ENCODE measurements at places on chromosomes 7 and 10.

DNA sequence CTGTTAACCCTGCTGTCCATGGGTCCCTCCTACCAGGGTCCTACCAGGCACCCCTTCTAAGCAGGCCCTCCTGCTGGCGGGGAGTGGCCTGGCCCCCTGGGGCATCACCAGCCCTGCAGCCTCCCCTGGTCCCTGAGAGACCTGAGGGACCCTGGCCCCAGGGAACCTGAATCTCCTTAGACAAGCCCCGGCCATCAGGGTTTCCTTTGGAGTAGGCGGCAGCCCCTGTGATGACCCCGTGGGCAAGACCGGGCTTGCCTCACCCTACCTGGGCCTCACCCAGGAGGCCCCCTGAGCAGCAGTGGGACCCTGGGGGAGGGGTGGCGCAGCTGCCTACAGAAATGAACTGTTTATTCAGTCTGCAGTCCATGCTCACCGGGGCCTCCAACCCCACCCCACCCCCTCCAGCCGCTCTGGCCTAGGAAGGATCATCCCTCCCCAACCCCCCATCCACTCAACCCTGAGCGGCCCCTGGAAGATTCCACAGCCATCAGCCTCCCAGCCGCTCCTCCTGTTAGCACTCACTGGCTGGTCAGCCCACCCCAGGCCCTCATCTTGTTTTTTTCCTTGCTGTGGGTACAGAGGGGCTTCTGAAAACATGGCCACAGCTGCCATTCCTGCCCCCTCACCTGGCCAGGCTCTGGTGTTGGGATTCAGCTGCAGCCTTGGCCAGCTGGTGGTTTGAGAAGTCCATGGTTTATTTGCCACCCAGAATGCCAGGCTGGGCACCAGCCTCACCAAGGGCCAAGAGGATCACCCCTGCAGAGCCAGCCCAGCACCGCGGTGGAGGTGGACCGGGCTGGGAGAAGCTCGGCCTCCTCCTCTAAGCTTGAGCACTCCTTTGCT, 34.8 kb upstream of the CHST15 start:
- peak; percentile 31 for DNase-seq

DNA sequence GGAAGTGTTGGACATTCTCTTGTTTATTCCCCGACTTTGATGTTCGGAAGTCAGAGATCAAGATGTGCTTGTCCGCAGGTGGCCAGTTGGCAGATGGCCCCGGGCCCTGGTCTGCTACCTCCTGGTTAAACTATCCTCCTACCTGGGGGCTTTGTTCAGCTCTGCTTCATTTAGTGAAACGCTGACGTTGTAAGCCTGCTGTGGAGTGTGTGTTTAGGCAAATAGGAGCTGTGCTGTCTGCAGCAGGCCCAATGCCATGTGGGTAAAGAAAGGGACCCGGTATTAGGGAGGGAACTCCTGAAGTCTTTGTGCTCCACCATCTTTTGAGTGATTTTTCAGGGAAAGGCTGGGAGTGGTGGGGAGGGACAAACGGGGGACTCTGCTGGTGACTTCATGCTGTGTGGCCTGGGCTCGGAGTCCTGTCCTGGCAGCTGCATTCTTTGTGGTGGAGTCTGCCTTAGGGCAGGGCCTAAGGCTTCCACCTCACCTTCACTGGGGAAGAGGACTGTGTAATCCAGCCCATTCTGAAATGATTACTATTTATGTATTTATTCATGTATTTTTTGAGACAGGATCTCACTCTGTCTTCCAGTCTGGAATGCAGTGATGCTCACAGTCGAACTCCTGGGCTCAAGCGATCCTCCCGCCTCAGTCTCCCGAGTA, 171.1 kb upstream of the KLF6 start:
- DNase-seq, result no peak

DNA sequence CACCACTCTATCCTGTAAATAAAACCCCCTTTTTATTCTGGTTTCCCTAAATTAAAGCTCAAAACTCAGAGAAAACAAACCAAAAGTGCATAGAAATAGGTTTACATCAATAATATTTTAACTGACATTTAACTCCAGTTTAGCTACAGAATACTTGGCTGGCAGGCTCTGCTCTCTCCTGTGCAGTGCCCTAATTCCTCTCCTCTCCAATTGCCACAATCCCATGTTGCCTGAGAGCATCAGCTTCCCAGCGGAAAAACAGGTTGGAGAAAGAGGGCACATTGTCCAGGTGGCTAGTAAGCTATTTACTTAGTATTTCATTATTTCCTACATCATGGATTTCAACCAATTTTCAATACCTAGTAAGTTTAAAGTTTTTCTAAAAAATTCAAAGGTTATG, 8.7 kb downstream of the SEMA3E start:
- DNase-seq, result no peak

GRCh38 chr10:59735296-59735695, 18.0 kb downstream of the MRLN start:
- DNase-seq, result no peak

DNA sequence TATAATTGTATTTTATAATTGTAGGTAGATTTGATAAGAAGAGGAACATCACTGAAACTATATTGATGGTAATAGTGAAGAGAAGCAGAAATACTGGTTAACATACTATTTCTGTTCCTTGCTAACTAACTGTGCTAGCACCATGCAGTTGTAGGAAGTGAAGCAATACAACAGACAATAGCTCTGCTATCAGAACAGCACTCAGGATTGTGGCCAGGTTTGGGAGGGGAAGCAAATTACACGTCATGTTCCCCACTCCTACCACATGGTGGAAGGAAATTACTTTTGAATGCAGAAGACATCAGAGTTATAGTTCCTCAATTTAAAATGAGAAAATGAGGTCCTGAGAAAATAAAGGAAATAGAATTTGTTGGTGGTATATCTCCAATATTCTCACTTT, 151.1 kb downstream of the DGKB start:
- DNase-seq, result no peak

GRCh38 chr10:97886286-97886685, 36.6 kb downstream of the GOLGA7B start:
- no peak for DNase-seq

DNA sequence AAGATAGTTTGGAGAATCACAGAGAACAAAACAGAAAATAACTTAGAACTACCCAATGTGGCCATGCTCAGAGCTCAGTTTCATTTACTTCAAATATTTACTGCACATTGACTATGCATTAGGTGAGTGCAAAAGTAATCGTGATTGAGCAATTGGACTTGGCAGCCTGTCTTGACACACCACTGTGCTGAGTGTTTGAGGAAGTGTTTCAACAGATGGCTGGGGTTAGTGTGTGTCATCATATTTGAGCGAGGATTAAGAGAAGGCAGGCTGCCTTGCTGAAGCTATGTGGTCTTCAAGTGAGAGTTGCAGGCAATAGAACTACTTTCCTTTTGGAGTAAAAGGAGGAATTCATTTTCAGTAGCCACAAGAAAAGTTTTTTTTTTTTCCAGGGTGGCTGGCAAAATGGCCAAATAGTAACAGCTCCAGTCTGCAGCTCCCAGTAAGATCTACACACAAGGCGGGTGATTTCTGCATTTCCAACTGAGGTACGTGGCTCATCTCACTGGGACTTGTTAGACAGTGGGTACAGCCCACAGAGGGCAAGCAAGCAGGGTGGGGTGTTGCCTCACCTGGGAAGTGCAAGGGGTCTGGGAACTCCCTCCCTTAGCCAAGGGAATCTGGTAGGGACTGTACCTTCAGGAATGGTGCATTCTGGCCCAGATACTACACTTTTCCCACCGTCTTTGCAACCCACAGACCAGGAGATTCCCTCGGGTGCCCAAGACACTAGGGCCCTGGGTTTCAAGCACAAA, 37.6 kb downstream of the AKR1C4 start:
- no peak for DNase-seq

- DNase-seq, result no peak
Measured at GRCh38 chr7:51242007-51242691, 74.5 kb downstream of the COBL start.

- no peak for DNase-seq
Measured at GRCh38 chr7:130994378-130995115, 260.5 kb upstream of the KLF14 start.

- DNase-seq, result no peak
Measured at GRCh38 chr7:101792051-101792681, 25.3 kb upstream of the CUX1 start.

DNA sequence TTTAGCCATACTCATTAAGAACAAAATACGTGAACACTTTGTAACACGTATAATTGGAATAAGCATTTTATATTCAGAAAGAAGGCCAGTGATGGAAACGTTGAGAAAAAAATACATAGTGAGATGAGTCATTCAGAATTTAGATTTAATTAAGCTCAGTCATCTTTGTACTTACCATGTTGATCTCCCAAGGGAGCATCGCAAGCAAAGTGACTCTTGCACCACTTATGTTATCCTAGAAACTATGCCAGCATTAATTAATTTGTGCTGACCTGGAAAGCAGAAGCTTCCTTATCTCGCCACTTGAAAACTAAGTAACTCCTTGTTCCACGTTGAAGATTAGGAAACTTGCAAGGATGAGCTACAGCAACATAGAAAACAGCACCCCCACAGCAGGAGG, 9.7 kb upstream of the MPP7 start:
- no peak for DNase-seq

DNA sequence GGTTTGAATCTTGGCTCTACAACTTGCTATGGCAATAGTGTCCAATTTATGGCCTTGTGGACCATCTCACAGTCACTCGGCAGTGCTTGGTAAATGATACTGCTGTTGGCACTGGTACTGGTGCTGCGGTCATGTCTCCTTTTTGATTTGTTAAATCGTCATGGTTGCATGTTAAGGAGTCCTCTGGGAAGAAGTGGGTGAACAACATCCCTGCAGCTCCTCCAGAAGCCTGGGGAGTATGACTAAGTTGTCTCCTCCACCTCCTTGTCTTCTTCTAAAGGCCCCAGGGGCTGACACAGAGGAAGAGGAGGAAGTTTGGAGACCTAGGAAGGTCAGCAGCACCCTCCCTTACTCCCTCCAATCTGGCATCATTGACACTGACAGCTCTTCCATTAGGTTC, 8.5 kb downstream of the ITPRIP start:
- DNase-seq, result no peak

- DNase-seq, result no peak
Measured at GRCh38 chr10:130146042-130146441, 9.9 kb downstream of the GLRX3 start.

- DNase-seq, result no peak
Measured at GRCh38 chr7:9013940-9014339, 580.5 kb downstream of the NXPH1 start.

DNA sequence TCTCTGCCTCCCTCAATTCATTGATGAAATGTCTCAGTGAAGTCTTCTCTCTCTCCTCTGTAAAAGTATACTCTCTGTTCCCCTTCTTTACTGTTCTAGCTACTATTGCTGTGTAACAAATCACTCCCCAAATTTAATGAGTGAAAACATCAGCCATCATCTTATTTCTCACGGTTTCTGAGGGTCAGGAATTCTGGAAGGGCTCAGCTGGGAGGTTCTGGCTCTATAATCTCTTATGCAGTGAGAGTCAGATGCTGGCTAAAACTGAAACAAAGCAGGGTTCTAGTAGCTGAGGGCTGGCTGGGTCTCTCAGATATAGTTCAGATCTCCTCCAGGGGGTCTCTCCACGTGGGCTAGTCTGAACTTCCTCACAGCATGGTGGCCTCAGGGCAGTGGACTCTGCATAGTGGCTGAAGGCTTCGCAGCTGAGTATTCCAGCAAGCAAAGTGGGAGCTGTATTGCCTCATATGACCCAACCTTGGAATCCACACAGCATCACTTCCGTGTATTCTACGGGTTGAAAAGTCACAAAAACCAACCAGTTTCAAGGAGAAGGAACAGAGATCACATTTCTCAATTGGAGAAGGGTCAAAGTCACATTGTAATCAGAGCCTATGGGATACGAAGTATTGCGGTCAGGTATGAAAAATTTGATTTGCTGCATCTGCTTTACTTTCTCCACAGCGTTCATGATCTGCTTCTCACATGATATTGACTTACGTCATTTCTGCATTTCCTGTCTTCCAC, 74.8 kb upstream of the ATRNL1 start:
- no peak for DNase-seq

- DNase-seq, result no peak
Measured at GRCh38 chr7:5284304-5285281, 1.9 kb downstream of the SLC29A4 start.

DNA sequence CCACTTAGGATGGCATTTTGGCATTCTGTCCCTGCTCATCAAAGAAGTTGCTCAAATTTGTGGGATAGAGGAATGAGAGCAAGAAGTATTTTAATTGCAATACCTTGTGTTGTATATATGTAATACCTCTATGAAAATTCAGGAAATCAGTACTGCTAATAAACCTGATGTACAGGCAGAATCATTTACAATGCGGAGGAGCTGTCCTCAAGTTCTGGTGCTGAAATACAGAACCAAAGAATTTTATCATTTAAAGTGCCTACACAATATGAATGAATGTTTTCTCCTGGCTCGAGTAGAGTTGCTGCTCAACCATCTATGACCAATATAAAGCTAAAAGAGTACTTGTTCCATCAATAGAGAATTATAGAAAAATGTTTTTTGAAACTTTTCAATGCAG, 305.8 kb downstream of the PLXNA4 start:
- peak; percentile 25 for DNase-seq

DNA sequence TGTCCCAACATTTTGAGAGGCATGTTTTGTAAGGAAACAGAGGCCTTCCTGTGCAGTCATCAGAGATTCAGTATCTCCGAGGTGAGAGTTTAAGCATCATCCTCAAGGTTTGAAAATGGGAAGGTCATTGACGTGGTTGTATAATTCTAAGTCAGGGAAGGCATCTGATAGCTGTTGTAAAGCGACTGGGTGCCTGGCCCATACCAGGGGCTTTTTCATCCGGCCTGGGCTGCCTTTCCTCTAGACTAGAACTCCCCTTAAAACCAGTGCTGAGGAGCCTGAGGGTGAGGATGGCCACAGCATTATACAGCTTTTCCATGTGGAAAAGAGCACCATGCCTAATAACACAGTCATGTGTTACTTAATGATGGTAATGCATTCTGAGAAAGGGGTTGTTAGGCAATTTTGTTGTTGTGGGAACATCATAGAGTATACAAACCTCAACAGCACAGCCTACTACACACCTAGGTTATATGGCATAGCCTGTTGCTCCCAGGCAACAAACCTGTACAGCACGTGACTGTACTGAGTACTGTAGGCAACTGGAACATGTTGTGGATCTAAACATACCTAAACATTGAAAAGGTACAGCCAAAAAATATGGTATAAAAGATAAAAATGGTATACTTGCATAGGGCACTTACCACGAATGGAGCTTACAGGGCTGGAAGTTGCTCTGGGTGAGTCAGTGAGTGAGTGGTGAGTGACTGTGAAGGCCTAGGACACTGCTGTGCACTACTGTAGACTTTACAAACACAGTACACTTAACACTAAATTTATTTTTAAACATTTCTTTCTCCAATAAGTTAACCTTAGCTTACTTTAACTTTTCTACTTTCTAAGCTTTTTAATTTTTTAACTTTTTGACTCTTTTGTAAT, 13.5 kb upstream of the CACUL1 start:
- DNase-seq, result no peak

- no peak for DNase-seq
Measured at GRCh38 chr10:47198221-47198620, 101.8 kb upstream of the GDF10 start.

- no peak for DNase-seq
Measured at GRCh38 chr7:65325793-65326432, 47.7 kb upstream of the ZNF92 start.

DNA sequence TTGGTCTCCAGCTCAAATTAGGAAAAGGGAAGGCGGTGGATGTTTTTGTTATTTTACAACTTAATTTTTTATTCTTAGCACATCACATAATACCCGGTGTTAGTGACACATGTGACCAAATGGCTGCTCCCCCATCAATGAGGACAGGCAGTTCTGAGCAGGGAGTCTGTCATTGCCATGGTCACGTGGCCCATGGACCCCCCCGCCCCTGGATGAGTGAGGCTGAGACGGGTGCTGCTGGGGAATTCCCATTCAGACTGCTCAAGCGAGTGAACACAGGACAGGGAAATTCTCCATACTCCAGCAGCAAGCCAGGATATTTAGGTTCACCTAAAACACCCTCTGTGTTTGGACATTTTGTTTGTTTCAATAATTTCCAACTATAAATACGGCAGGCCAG, 34.7 kb upstream of the SLC35B4 start:
- no peak for DNase-seq
